Activated naive CD4-positive, alpha-beta T cell treated with Interleukin-2 at 50 U/mL for 16 hours (primary cell): ENCODE measurements at places on chromosomes 2 and 18.

GRCh38 chr2:52881606-52882005, 886.0 kb upstream of the CHAC2 start:
- DNase-seq, result no peak

- DNase-seq, result no peak
Observed at GRCh38 chr18:8707556-8708300, 2.4 kb downstream of the MTCL1 start.

- no peak for DNase-seq
Observed at GRCh38 chr2:189608795-189609422, 28.3 kb upstream of the SLC40A1 start.

DNA sequence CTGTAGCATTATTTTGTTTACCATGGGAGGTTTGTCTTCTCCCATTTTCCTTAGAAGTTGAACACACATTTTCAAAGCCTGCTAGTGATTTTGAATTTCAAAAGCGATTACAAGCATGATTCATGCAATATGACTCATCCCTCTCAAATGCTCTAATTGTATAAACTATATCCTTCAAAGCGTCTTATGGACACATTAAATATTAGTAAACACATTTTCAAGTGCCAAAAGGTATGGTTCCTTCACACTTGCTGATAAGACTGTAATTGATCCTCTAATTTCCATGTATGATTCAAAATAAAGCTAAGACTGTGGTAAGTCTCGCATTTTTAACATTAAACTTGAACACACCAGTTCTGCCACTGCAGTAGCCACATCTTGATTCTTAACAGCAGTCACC, 512.9 kb downstream of the LRRTM4 start:
- DNase-seq, result no peak
